ENCODE measurements at places on chromosomes 11 and 22. TPM values are rescaled to one million over a fixed set of nuclear protein-coding genes. Genes with fewer than 3 reads are reported as not detected.

DNA sequence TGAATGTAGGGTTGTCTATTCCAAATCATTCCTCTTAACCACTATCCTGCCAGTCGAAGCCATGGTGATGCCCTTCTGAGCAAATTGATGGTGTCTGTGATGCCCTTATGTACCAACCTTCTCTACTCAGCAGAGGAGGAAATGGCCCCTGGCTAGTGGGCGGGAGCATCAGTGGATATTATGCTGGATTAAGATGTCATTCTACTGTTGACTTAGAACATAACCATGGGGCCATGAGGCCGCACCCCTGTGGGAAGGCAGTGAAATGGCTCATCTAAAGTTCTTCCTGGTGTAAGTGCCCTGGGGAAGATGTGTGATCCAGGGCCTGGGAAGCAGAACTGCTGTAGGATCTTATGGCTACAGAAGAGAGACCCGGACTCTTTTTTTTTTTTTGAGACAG is 20.7 kb upstream of the P2RY2 start:
- DNase-seq, result peak; percentile 95

- DNase-seq, result no peak
Observed at GRCh38 chr11:117061256-117061655, 37.0 kb downstream of the SIK3 start.

DNA sequence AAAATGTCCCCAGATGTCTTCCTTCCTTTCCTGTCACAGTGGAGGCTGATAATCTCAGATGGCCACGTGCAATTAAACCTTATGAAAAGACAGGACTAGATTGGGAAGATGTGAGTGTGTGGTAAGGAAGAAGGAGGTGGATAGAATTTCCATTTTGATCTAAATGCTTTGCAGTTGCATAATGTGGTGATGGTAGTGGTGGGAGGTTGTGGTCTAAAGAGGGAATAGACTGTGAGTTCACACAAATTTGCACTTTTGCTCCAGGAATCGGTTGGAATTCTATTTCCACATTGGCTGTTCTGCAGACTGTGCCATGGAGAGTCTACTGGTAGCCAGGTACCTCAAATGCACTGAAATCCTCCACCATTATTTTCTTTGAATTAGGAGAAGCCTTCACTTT is 93.3 kb downstream of the ZBTB16 start:
- DNase-seq, result no peak

GRCh38 chr22:42951093-42951710 is 63.7 kb downstream of the PACSIN2 start:
- DNase-seq, result no peak

- no peak for DNase-seq
Observed at GRCh38 chr22:26525946-26526564, 13.8 kb upstream of the TFIP11 start.

Gene NPAS4
- total RNA-seq, result not detected

Gene CBX7
- 28.2 TPM for total RNA-seq

- no peak for DNase-seq
Observed at GRCh38 chr11:1102221-1102971, 27.7 kb downstream of the MUC2 start.

Gene LMO1
- total RNA-seq, result not detected

Gene CCDC188
- not detected for total RNA-seq

- DNase-seq, result no peak
Observed at GRCh38 chr11:27319072-27319471, 43.9 kb downstream of the CCDC34 start.

Measured in PC-9 (cell line).